Stimulated activated CD4-positive, alpha-beta T cell treated with anti-CD3 and anti-CD28 coated beads, Interleukin-2, amount 100 ng/mL, for 24 hours (primary cell): ENCODE measurements at places on chromosomes 6 and 20.

GRCh38 chr6:29965873-29966601 is 23.7 kb downstream of the HLA-A start:
- DNase-seq = peak; percentile 52

DNA sequence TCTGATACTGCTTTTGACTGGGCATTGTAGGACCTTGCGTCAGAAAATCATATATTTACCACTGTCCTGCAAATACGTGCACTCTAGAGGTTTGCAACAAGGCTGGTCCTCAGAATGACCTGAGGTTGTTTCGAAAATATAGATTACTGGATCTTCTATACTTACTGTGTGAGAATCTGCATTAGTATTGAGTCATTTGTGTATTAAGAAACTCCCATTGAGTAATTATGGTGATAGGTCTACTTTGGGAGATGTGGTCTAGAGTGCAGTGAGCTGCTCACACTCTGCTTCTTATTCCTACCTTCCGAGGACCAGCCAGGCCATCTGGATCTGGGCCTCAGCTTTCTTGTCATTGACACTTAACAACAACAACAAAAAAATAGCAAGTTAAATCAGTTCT is 9.6 kb downstream of the KLHL32 start:
- DNase-seq = no peak

- DNase-seq = peak; percentile 53
Measured at GRCh38 chr6:35727231-35727934, 9.4 kb upstream of the ARMC12 start.

- no peak for DNase-seq
Measured at GRCh38 chr20:33697129-33697528, 10.9 kb upstream of the E2F1 start.

- peak; percentile 48 for DNase-seq
Measured at GRCh38 chr20:36836591-36837269, 39.2 kb upstream of the TLDC2 start.

- no peak for DNase-seq
Measured at GRCh38 chr20:53857723-53858236, 212.6 kb downstream of the BCAS1 start.

GRCh38 chr6:111870742-111871064 is 2.5 kb downstream of the FYN start:
- DNase-seq = no peak

GRCh38 chr6:11272491-11273192 is 40.2 kb upstream of the NEDD9 start:
- no peak for DNase-seq

- DNase-seq = peak; percentile 52
Measured at GRCh38 chr6:33428224-33428965, 8.5 kb downstream of the SYNGAP1 start.

- DNase-seq = no peak
Measured at GRCh38 chr6:147852772-147853171, 344.3 kb downstream of the SAMD5 start.

DNA sequence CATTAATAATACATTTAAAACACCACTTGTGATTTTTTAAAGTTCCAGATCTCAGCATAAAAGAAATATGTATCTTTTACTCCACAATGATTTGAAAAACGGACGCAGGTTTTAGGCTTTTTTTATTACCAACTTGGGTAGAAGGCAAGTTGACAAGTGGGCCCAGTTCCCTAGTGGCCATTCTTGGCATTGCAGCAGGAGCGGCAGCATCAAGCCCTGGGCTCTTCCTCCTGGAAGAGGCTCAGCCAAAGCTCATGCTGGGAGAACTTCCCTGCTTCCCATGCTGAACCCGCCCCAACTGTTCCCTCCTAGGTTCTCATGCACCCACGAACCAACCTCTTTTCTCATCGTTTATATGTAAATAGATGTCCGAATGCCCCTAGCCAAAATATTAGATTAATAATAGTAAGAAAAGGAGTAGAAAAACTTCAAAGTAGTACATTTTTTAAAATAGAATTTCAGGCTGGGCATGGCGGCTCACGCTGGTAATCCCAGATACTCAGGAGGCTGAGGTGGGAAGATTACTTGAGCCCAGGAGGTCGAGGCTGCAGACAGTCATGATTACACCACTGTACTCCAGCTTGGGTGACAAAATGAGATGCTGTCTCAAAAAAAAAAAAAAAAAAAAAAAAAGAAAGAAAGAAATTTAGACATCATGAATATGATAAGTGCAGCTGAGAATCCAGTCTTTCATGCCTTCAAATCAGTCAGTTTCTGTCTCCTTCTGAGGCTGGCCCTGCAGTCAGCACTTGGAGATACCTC is 18.2 kb upstream of the MYB start:
- DNase-seq = peak; percentile 49

- no peak for DNase-seq
Measured at GRCh38 chr20:4782378-4782772, 60.7 kb downstream of the PRND start.

GRCh38 chr6:66986940-66987339 is 1279.9 kb upstream of the EYS start:
- no peak for DNase-seq

DNA sequence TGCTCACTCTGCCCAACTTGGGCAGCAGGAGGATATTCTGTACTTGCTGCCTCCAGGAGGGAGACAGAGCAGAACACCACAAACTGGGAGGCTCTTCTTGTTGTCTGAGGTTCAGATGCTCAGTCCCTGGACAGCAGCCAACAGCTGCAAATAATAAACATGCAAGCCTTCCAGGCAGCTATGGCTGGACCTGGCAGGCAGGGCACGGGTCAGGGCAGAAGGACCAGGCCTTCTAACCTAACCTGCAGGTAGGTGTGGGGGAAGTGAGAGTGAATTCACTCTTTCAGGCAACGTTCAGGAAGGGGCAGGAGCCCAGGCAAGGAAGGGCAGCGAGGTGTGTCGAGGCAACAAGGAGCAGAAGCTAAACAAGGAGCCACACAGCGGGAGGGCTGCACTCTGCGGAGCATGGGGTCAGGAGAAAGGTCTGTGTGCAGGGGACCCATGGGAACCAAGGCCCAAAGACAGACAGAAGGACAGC is 31.5 kb downstream of the NINL start:
- DNase-seq = no peak

GRCh38 chr20:57621421-57622200 is 1.4 kb upstream of the ZBP1 start:
- no peak for DNase-seq

DNA sequence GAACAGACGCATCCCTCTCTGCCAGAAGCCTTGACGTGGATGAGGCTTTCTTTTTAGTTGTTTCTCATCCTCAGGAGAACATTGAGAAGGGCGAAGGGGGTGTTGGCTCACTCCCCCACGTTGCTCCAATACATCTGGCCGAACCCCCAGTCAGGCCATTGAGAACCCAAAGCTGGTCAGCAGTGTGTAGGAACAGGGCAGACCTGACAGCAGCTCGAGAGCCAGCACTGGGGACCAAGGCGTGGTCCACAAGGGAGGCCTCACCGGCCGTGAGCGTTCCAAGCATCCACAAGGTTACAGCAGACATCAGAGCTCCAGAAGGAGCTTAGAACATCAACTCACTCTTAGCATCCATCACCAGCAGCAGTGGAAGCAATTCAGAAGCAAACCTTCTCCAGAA is 387.9 kb upstream of the ARID1B start:
- DNase-seq = no peak

DNA sequence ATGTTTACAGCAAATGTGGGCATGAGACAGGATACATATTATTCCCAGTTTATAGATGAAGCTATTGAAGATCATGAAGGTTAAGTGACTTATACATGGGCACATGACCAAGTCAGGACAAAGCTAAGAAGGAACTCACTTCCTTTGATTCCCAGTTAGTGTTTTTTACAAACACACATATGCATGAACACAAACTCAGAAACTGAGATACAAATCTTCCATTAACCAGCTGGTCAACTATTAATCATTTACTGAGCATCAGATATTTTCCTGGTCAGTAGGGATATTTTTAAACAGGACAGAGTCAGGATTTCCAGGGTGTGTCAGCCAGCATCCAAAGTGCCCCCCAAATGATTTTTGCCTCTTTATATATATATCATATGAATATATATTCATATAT is 222.2 kb downstream of the OGFRL1 start:
- no peak for DNase-seq

- no peak for DNase-seq
Measured at GRCh38 chr6:118693562-118693961, 42.2 kb upstream of the CEP85L start.

- no peak for DNase-seq
Measured at GRCh38 chr20:12949429-12949980, 59.3 kb upstream of the SPTLC3 start.

DNA sequence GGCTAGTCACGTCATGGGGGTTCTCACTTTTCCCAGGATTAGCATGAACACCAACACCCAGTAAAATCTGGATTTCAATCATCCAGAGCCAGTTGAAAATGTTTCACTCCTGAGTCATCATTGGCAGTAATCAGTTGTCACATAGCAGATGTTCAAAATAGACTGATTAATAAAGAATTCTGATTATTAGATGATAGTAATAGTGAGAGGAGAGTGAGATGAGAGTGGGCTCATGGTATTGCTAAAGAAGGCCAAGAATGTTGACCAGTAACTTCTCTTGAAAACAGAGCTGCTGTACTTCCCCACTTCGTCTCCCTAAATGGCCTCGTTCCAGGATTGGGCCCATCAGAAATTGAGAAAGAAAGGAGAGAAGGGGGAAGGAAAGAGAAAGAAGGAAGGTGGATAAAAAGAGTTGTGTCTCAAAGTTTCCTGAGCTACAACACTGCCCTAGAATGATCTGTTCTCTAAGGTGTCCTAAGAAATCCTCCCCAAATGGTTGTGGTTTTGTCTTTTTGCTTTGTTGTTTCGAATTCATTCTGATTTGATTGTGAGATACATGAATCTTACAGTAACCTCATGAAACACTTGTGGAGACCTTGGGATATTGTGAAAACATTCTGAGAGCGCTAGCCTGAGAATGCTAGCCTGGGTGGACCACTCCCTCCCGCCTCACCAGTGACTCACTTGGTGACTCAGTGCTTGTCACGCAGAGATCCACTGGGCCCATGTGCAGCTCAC is 502.2 kb upstream of the JARID2 start:
- peak; percentile 84 for DNase-seq

DNA sequence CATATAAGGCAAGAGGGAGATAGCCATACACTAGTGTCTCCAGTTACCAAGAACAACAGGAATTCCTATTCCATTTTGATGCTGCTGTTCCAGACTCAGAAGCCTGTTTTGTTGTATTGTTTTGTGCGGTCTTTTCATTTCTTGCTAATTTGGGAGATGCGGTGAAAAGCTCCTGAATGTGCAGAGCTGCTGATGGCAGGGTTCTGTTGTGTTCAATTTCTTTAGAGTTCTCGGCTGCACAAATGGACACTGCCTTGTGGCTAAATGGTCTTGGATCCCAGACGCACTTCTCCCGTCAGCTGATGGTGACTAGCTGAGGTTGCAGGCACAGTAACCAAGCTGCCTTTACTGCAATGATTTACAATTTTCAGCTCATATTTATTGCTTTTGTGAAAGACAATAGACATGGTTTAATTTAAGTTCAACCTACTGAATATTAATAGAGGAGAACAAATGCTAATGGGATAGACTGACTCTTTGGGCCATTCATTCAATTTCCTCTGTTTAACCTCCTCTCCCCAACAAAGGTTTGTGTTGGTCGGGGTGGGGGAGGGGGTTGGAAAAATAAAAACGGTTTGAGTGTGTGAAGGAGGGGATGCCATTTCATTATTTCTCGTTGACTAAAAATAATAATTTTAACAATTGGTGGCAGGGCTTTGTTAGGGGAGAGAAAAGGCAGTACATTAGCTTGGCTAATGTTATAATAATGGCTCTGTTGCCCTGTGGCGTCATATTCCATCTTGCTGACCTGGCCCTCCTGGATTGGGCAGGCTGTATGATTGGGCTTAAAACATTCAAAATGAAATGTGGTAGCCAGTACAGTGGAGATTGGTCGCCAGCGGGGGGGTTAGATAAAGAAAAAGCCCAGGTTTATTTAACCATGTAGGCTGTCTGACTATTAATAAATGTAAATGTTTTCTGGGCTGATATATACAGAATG is 159.5 kb downstream of the JARID2 start:
- no peak for DNase-seq

- DNase-seq = no peak
Measured at GRCh38 chr6:74715355-74716085, 490.3 kb downstream of the COL12A1 start.

GRCh38 chr6:33312361-33313104 is 1.3 kb downstream of the TAPBP start:
- DNase-seq = peak; percentile 79

- no peak for DNase-seq
Measured at GRCh38 chr20:53253668-53254067, 281.5 kb downstream of the TSHZ2 start.

GRCh38 chr6:36334832-36335459 is 1.7 kb downstream of the BNIP5 start:
- no peak for DNase-seq
